Caco-2 (cell line): ENCODE measurements at places on chromosomes 1 and 21.

- DNase-seq, result peak; percentile 63
Observed at GRCh38 chr1:85134583-85135391, 66.0 kb downstream of the SYDE2 start.

DNA sequence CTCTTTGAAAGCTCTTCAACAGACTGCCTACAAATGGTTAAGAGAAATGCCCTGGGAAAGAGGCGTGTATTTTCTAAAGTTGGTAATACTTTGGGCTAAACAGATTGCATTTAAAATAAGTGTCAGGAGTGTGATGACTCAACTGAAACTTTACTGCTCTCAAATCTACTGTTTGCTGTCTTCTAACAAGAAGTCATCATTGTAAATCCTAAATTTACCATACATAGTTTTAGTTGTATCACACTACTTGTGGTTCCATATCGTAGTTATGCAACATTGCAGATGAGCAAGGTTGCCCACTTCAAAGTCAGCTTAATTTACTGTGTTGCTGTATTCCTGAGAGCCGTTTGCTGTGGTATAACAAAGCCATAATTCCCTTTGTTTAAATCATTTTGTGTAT, 59.6 kb downstream of the RGS21 start:
- no peak for DNase-seq

GRCh38 chr1:170545476-170545875, 13.5 kb downstream of the GORAB start:
- no peak for DNase-seq

DNA sequence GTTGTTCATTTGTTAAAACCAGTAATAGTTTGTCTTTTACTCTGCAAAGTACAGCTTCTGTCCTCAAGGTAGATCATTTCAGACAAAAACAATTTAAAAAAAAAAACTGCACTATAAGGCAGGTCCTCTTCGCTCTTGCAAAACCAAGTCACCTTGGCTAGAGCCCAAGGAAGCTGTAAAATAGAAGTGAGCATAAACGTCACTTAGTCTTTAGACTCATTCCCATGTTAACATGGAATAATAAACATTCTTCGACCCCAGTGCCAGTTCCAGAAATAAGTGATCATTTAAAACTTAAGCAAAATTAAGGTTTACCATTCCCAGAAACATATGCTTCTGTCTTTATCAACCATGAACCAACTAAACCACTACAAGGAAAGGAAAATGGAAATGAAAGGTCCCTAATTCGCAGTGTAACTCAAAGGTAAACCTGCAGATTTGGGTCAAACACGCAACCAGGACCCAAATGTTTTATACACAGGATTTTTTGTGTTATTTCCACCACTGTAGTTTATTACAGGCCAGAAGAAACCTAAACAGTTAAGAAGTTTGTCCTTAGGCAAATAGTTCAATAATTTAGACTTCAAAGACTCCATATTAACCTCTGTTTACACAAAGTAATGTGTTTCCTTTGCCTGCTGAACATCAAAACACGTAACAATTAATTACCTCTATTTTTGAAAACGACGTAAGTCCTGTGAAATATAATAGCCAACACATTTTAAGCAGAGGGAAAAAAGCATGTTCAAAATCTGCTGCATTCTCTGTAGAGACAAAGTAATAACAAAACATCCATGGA, 54.6 kb downstream of the TGFBR3 start:
- no peak for DNase-seq

GRCh38 chr1:111221633-111222291, 5.8 kb upstream of the CHI3L2 start:
- DNase-seq, result no peak

DNA sequence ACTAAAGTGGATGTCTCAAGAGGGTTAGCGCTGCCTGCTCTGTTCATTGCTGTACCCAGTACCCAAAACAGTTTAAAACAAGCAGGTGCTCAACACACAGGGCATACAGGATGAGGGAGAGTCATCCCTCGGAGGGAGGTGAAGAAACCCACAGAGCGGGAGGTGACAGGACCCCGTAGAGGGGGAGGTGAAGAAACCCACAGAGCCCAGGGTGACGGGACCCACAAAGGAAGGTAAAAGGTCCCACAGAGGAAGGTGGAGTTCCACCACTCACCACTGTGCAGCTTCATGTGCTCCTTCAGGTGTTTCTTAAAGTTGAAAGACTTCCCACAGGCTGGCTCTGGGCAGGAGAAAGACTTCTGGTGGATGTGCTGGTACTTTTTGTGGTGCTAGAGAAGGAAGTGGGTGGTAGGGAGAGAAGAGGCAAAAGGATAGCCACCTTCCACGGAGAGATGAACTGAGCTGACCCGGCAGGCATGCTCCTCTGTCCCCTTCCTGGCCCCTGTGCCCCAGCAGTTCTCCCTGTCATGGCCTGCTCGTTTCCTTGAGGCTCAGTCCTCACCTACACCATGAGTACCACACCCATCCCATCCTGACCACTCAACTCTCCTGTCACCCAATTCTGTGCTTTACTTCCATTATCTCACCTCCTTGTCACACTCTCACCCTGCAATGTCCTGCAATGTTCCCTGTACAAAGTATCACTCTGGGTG, 5.1 kb downstream of the ZNF692 start:
- DNase-seq, result no peak

- no peak for DNase-seq
Observed at GRCh38 chr1:172778456-172779455, 119.9 kb downstream of the FASLG start.

DNA sequence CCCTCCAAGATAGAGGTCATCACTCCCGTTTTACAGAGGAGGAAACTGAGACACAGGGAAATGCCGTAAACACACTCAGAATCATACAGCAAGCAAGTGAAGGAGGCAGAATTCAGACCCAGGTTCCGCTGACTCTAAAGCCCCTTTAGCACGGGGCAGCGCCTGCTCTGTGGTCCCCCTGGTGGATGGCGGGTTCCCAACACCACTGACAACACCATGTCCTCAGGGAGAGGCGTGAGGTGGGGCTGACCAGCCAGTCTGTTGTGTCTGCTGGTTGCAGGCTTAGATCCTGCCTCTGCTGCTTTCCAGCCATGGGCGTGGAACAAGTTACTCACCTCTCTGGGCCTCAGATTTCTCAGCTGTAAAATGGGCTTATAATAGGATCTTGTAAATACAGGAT, 617.3 kb downstream of the MATN1 start:
- peak; percentile 47 for DNase-seq
